ENCODE measurements at places on chromosomes 3 and 15.

- no peak for DNase-seq
Observed at GRCh38 chr3:38129058-38129457, 7.9 kb downstream of the ACAA1 start.

DNA sequence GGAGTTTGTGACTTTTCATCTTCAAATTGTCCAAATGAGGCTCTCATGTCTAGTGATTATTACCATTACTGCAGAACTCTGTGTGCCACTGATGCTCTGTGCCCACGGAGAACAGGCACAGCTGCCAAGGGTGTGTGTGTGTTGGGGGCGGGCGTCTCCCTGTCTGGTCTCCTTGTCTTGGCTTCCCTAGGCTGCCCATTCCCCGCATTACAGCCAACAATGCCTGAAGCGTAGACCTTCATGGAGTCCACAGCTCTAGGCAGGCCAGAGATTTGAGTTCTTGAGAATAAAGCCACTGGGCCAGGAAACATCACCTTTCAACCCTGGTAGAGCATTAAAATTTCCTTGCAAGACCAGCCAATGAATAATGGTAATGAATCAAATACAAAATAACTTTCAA is 42.7 kb downstream of the CCNB2 start:
- DNase-seq, result no peak

DNA sequence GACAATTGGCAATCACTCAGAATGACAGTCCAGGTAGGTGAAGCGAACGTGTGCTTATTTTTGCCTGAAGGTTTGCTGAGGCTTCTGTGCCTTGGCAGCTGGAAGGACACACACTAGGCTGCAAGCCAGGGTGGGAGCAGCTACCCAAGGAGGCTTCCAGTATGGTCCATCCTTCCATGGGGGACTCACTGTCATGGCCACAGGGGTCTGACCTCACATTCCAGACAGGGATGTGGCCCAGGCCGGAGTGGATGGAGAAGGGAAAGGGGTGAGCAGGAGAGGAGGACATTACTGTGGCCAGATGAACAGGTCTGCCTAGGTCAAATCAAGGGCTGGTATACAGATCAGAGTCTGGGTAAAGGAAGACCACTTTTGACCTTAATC is 247.7 kb downstream of the ADAMTS17 start:
- no peak for DNase-seq

- DNase-seq, result no peak
Observed at GRCh38 chr15:72222393-72222792, 8.6 kb downstream of the PKM start.

DNA sequence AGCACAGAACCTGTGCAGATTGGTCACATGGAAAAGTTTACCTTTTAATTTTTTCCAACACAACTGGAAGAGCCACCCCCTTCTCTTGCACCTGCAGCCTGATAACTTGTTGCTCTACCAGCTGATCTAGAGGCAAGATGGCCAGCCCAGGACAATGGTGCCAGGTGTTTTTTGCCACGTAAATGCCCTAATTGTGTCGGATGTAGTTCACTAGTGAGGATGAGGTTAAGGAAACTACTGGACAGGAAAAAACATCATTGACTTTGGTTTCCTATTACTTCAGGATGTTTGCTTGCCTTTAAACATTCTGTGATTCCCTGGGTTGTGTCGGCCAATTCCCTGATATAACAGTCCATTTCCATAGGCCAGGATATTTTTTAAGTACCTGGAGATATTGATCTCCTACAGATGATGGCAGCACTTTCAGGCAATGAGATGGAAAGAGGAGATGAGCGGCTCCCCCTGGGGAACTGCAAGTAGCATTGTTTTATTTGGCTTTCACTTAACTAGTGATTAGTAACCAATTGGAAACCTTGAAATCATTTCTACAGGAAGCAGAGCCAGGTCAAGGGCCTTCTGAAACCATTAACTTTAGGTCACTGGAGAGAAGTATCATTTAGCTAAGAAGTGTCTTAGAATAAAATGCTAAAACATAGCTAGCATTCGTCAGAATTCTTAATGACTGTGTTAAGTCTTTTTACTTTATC is 72.5 kb downstream of the OSBPL10 start:
- DNase-seq, result no peak

DNA sequence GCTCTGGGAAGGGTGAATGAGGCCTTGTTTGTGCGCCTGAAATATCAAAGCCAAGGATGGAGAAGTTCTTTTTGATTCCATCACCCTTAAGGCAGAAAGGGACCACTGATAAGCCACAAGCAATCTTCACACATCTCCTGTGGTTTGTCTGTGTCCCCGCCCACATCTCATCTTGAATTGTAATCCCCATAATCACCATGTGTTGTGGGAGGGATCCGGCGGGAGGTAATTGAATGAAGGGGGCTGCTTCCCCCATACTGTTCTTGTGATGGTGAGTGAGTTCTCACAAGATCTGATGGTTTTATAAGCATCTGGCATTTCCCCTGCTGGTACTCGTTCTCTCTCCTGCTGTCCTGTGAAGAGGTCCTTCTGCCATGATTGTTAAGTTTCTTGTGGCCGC is 329.6 kb upstream of the RGMA start:
- DNase-seq, result no peak

DNA sequence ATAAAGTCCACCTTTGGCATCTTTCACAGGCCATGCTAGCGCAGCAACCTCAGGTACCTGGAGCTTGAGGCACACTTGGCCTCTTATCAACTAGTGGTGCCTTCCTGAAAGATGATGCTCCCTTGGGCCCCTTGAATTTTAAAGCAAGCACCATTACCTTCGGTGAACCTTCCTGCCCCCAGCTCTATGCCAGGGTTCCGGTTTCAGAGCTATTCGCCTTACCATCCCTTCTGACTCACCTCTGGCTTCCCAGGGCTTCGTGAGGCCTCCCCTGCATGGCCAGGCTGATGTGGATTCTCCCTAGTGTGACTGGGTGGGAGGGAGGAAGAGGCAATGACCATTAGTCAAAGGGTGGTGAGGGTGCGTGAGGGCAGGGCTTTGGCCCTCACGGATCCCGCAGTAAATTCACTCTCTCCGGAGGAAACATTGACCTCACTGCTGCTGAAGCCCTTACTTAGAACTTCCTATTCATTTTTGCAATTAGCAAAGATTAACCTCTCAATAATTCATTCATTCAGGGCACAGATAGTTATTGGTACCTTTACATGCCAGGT is 16.3 kb downstream of the BHLHE40 start:
- DNase-seq, result no peak

DNA sequence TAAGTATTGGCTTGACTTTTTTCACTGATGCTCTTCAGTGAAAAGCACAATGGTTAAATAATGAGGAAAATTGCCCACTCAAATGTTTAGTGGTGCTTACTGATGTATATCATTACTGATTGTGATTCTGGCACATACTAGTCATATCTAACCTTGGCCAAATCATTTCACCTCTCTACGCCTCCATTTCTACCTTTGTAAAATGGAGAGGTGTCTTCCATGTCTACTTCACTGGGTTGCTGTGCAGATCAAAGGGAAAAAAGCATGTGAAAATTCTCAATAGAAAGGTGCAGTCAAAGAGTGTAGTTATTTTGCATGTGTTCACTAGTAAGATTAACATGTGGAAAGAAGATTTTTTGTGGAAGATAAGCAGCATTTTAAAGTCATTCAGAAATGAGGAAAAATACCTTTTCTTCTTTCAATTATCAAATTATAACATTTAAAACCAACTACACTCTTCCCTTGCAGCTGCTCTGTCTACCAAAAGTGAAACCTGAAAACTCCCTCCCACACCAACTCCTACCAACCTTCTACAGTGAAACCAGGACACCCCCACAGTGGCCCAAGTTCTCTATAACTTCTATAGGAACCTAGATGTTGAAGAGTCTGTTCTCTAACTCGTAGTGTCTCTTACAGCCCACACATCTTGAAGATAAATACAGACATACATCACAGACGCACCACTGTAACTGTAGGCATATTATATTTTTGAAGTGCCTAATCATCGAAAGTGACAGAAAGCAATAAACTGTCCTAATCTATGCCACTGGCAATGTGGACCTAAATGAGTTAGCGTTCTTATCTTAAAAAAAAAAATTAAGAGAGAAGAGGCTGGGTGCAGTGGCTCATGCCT is 1.4 kb downstream of the CD200R1 start:
- no peak for DNase-seq

DNA sequence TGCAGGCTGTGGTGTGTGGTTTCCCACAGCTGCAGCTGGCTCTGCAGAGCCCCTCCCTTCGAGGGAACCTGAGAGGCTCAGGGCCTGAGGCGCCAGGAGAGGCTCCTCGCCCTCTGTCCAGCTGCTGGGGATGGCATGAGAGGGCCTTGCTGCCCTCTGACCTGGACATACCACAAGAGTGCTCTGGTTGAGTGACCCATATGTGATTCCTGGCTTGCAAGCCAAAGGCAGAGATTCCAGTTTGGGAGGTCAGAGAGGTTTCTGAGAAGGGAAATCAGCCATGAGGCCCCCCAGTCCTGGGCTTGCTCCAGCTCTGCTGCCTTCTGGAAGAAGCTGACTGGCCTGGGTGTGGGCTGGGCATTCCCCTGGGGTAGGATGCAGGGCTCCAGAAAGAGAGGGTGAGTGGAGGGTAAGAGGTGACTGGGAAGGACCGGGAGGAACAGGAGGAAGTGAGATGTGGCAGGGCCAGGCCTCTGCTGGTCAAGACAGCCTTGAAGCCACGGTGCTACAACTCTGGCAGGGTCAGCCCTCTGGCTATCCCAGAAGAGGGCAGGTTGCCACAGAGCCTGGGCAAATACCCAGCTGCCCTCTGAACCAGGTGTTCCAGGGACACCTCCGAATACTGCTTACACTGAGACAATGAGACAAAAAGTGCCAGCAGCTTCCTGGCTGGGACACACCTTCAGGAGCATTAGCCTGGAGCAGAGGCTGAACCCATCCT is 16.0 kb upstream of the SRP14 start:
- no peak for DNase-seq

GRCh38 chr3:104397713-104398112 is 969.0 kb upstream of the ALCAM start:
- no peak for DNase-seq

- DNase-seq, result no peak
Observed at GRCh38 chr15:70547846-70548487, 215.4 kb downstream of the UACA start.

DNA sequence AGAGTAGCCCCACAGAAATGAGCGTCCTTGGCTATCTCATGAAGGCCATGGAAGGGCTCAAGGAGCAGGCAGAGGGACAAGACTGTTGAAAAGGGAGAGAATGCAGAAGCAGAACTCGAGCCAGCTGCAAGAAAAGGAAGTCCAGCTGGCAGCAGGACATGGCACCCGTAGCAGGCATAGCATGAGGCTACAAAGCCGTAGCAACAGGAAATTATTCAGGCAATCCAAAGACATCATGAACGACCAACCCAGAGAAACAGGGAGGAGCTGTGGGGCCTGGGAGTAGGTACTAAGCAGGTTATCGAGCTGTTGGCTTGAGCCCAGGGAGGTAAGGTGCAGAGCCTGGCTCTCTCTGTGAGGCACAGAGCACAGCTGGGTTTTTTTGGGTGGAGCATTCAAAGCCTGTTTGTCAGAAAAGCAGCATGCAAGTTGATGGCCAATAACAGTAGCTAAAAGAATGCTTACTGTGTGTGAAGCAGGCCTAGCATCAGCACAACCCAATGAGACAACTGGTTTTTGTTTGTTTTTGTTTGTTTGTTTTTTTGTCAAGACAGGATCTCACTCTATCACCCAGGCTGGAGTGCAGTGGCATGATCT is 144.0 kb upstream of the SMAD3 start:
- DNase-seq, result no peak

GRCh38 chr3:127212231-127212630 is 19.3 kb downstream of the PRR23E start:
- no peak for DNase-seq

GRCh38 chr3:127998596-127998995 is 53.6 kb upstream of the SEC61A1 start:
- DNase-seq, result no peak

GRCh38 chr3:87148020-87148419 is 79.1 kb upstream of the CHMP2B start:
- no peak for DNase-seq

DNA sequence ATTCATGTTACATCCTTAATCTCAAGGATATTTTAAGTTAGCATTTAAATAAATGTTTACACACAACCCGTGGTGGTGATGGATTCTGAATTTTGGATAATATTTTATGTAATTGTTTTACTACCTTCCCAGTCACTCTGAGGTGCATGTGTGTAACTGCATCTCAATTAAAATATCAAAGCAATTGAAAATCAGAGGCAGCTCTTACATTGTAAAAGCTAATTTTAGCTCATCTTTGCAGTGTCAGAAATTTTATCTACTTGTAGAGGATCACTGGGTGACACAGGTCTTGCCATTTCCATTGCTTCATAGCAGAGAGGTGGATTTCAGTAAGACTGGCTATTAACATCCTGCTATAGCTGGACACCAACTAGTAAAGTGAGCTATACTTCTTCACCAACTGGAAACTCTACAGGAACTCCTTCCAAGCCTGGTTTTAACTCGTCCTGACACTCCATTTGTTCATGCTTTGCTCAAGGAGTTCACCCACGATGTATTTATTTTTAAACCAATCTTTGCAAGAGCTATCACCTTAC is 19.6 kb upstream of the MITF start:
- DNase-seq, result no peak

Data from CMK (cell line).